CD4-positive, CD25-positive, alpha-beta regulatory T cell (primary cell): ENCODE measurements at places on chromosomes 12 and 14.

DNA sequence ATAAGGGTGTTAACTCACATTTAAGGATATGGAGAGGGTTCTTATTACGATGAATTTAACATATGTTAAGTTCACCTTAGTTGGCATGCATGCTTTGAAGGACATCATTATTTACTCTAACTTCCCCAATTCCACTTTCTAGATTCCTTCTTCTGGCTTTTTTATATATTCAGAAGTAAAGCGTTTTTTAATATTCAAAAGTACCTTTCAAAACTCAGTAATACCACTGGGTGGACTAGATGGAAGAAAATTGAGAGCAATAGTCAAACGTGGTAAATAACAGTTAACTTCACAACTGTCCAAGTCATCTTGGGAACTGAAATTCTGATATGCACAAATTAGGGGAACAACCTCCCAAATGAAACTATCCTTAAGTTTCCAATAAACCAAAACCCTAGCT lies 9.1 kb downstream of the SINHCAF start:
- H3K4me1 ChIP-seq: peaks cover 40% of the 10 kb centered on the region
- H3K36me3 ChIP-seq: no peaks in the 10 kb centered on the region
- peak overlapping the region; percentile 90 for H3K4me3 ChIP-seq
- H3K27me3 ChIP-seq: no peaks in the 10 kb centered on the region
- no peak for DNase-seq

DNA sequence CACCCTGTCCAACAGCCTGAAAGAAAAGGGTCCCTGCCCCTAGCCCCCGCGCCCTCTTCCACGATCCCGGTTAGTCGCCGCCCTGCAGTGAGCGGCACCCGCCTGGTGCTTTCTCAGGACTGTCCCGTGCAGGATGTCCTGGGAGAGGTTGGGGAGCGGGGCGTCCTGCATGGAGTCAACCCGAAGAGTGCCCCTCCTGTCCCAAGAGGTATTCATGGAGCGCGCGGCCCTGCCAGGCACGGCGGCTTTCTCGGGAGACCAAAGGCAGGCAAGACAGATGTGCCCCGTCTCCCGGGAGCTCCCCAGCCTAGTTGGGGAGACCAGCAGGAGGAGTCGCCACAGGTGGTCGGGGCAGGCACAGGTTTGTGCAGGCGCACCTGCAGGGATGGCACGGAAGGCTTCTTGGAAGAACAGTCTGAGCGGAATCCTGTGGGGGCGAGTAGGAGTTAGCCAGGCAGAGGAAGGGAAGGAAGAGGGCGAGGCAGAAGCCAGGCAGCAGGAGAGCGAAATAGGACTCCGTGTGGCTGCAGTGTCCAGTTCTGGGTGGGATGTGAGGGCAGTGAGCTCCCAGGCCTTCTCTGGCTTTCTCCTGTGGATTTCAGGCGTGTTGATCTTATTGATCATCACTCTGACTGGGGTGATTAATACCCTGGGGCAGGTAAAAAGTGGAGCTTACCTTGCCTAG lies 723 bp downstream of the SIVA1 start:
- peaks cover 29% of the 10 kb centered on the region for H3K36me3 ChIP-seq
- H3K4me1 ChIP-seq: peaks cover 37% of the 10 kb centered on the region
- peak; percentile 27 for DNase-seq
- no peaks in the 10 kb centered on the region for H3K27me3 ChIP-seq
- peak overlapping the region; percentile 92 for H3K27ac ChIP-seq

DNA sequence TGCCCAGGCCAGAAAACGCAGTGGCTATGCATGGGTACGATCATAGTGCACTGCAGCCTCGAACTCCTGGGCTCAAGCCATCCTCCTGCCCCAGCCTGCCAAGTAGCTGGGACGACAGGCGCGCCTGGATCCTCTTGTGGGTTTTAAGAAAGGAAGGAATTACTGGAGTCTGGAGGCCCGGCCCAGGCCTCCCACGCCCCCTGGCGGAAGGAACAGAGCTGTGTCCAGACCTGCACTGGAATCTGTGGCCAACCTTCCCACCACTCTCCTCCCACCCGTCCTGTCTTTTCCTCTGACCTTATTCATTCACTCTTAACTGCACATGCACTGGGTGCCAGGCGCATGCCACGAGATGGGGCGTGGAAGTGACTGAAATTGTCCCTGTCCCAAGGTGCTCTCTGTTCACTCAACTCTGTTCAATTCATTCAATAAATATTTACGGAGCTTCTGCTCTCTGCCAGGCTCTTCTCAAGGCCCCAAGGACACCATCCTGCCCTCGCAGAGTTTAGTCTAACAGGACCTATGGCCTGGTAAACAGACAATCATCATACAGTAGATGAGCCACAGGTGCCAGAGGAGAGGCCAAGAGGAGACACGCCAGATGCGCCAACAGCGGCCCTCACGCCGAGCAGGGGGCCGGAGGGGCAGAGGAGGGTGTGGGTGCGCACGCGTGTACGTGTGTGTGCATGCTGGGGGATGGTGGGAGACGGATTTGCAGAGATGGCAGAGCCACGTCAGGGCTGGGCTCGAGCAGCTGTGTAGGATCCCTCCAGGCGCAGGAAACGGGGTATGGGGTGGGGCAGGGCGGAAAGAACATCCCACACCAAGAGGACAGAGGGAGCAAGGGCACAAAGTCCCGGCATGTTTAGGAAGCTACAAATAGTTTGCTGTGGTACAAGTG lies 13.7 kb upstream of the TMEM106C start:
- DNase-seq: peak; percentile 32
- no peaks in the 10 kb centered on the region for H3K27me3 ChIP-seq
- no peak overlapping the region for H3K4me3 ChIP-seq
- H3K27ac ChIP-seq: no peak overlapping the region

DNA sequence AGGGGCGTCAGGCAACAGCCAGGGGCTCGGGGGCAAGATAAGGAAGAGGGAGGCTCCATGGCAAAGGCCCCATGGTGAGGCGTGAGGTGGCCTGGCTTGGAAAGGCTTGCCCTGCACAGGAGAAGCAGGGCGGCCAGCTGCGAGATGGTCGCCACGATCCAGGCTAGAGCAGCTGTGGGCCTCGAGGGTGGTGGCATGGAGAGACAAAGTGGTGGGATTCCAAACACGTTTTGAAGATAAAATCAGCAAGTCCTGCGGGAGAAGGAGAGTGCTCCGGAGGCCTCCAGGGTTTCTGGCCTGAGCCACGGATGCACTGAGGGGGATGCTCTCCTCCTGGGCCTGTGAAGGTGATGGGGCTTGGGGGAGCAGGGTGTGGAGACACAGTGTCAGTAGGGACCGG lies 20.5 kb upstream of the DLK1 start:
- no peak overlapping the region for H3K4me3 ChIP-seq
- no peak for DNase-seq
- H3K27me3 ChIP-seq: no peaks in the 10 kb centered on the region
- H3K4me1 ChIP-seq: no peaks in the 10 kb centered on the region

- no peaks in the 10 kb centered on the region for H3K27me3 ChIP-seq
- no peak overlapping the region for H3K4me3 ChIP-seq
- no peak for DNase-seq
- H3K27ac ChIP-seq: no peak overlapping the region
- H3K4me1 ChIP-seq: peaks cover 14% of the 10 kb centered on the region
These were observed 3.8 kb upstream of the CCDC91 start for GRCh38 chr12:28186500-28186899.

GRCh38 chr12:28243310-28243633 lies 53.0 kb downstream of the CCDC91 start:
- H3K4me3 ChIP-seq: no peak overlapping the region
- no peaks in the 10 kb centered on the region for H3K27me3 ChIP-seq
- DNase-seq: no peak

DNA sequence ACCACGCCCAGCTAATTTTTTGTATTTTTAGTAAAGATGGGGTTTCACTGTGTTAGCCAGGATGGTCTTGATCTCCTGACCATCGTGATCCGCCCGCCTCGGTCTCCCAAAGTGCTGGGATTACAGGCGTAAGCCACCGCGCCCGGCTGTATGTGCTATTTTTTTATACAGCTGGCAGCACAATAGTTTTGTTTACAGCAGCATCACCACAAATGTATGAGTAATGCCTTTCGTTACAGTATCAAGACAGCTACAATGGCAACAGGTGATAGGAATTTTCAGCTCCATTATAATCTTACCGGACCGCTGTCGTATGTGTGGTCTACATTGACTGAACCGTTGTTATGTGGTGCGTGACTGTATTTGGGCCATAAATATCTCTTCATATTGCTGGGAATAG lies 11.6 kb upstream of the MDM2 start:
- no peak for DNase-seq
- no peaks in the 10 kb centered on the region for H3K4me1 ChIP-seq
- H3K27ac ChIP-seq: no peak overlapping the region
- H3K4me3 ChIP-seq: no peak overlapping the region
- H3K36me3 ChIP-seq: no peaks in the 10 kb centered on the region
